IPS DF 6.9 (cell line): ENCODE measurements at places on chromosomes 7 and 10.

GRCh38 chr7:112648781-112649180, 141.4 kb downstream of the TMEM168 start:
- no peak for DNase-seq

DNA sequence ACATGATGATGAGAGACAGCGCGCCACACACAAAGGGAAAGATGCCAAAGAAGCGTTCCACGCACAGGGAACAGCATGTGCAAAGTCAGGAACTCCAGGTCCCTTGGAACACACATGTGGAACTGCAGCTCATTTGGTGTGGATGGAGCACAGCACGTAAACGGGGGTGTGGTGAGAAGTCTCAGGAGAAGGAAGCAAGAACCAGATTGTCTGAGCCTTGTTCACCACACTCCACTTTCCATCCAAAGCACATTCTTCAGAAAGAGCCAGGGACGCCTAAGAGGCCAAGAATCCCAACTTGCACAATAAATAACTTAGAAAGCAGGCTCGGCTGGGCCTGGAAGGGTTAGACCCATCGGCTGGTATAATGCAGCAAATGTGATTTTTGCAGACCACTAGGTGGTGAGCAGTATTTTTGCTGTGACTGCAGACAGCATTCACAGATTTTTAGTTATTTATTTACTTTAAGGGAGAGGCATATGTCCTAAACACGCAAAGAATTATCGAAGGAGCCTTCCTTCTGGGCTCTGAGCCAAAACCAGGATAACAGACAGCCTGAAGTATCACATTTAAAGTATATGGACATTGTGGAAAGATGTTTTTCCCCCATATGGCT, 27.9 kb upstream of the ASCC1 start:
- no peak for DNase-seq

DNA sequence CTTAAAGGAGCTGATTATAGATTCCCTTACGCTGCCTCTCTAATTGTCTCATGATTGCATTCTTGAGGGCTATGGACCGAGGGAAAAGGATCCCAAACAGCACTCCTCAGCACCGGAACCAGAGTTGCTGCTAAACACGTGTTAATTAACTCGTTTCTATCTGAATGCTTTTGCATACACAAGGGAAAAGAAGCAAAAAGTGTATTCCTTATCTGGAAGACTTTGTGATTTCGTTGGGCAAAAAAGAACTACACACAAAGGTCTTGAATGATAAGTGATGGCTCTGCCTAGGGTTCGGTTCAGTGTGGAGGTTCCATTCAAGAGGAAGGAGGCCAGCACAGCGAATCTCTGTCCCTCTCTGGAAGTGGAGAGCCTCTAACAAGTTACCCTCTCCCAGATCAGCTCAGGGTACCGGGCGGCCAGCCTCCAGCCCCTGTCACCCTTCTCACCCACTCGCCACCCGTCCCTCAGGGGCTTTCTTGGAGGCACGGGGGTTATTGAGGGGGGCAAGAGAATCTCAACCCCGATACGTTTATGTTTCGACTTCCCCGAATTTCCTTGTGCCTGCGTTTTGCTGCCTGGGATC, 515 bp upstream of the SLC4A2 start:
- DNase-seq: no peak

GRCh38 chr10:112221545-112221944, 38.0 kb upstream of the GPAM start:
- DNase-seq: no peak

- no peak for DNase-seq
Observed at GRCh38 chr7:50614721-50615518, 49.7 kb upstream of the DDC start.

- DNase-seq: peak; percentile 66
Observed at GRCh38 chr7:45921699-45922519, 837 bp upstream of the IGFBP3 start.

DNA sequence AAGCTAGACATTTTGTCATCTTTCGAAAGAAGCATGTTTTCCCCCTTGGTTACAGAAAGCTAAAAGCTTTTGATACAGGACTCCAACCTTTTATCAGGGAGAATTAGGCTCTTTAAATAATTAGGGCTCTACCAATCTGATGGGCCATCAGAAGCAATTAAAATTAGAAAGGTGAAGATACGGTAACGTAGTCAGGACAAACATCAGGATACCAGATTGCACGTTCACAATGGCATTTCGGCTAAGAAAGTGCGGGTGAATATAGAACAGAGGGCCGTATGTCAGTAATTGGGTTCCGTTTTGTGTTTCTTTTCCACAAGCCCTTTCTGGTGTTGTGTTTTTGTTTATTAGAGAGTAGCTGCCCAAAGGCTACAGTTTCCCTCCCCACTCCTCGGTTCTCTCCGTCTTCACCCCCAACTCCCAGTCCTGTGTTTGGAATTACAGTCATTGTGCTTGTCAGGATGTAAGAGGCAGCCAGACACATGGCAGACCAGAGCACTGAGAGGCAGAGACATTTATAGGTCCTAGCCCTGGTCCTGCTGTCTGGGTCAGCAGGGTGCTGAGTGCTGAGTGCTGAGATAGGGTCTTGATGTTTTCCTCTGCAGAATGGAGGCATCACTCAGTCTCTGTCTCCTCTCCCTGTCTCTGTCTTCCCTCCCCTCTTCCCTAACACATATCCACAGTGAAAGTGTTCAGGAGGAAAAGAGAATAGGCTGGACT, 5.5 kb downstream of the PFKP start:
- DNase-seq: no peak

- DNase-seq: no peak
Observed at GRCh38 chr7:102120666-102121195, 165.9 kb upstream of the SH2B2 start.

DNA sequence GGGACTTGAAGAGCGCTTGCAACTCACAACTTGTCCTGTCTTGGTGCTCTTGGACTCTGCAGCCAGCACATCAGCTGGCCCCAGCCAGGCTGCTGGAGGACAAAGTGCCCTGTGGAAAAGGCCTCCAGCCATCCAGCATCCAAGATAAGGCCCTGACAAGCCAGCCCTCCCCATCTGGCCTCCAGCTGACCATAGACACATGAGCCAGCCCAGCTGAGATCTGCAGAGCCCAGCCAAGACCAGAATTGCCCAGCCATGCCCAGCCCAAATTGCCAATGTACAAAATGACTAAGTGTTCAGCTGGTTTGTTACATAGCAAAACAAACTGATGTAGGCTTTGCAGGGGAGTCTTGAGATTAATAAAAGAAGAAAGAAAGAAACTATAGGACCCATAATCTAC, 36.0 kb upstream of the FRMD4A start:
- DNase-seq: no peak

GRCh38 chr10:13690281-13690825, 103.6 kb downstream of the PRPF18 start:
- DNase-seq: no peak

DNA sequence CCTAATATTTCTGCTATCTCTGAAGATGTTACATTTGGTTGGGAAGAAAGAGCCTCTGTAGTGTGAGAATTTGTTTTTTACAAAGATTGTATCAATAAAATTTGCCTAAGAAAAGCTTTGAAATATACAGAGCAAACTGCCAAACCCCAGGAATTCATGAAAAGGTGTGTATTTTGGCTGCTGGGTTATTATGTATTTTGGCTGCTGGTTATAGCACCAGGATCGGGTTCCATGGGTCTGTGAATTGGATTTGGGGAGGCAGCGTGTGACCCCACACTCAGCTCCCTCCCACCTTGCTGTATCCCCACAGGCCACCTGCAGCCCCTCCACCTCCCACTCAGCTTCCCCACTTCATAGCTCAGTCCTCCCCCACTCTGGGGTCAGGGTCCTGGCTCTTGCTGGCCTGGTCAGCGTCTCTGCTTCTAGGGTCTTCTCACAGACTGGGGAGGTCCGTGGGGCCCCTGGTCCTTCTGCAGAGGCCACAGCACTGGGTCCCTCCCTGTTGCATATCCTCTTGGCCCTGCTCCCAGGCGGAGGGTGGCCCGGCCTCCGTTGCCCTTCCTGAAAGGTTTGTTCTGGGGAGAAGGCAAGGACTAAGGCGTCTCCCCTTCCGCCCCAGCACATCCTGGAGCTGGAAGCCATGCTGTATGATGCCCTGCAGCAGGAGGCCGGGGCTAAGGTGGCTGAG, 24.0 kb upstream of the DPYSL4 start:
- DNase-seq: no peak

DNA sequence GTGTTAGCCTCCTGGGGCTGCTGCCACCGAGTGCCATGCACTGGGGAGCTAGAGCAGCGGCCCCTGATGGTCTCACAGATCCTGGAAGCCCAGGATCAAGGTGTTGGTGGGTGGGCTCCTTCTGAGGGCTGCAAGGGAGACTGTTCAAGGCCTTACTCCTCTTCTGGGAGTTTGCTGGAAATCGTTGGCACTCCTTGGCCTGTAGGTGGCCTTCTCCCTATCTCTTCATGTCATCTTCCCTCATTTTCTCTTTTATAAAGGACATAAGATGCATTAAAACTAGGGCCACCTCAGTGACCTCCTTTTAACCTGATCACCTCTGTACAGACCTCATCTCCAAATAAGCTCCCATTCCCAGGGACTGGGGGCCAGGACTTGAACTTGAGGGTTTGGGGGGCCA, 27.0 kb upstream of the ZNF862 start:
- DNase-seq: no peak

- no peak for DNase-seq
Observed at GRCh38 chr7:29372351-29373090, 177.9 kb downstream of the CHN2 start.

DNA sequence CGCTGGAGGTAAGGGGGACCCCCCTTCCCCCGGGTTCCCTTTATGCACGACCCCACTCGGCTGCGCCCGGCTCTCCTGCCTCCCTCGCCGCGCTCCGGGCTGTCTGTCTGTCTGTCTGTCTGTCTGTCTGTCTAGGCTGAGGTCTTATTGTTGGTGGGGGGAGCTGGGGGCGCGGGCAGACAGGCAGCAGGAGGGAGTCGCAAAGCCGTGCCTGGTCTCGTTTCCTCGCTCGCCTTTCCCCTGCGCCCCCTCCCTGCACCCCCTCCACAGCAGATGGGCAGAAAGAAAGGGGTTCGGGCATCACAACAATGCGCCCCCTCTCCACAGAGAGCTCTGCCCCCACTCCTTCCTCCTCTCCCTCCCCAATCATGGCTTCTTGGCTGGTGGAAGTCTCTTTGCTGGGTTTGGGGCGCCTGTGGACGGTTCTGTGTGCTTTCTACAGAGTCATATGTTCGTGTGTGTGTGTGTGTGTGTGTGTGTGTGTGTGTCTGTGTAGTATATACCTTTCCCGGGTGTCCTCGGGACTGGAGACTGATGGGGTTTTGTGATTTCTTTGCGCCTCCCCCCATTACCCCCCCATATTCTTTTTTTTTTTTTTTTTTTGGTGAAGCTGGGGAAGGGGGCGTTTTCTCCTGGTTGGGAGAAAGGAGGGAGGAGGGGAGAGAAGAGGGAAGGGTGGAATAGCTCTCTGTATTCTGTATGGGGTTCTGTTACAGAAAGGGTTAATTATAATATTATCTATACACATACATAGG, 1.9 kb downstream of the AUTS2 start:
- no peak for DNase-seq

GRCh38 chr10:83881661-83882060, 257.6 kb upstream of the GHITM start:
- DNase-seq: no peak

GRCh38 chr10:101358706-101359300, 4.8 kb downstream of the BTRC start:
- no peak for DNase-seq

DNA sequence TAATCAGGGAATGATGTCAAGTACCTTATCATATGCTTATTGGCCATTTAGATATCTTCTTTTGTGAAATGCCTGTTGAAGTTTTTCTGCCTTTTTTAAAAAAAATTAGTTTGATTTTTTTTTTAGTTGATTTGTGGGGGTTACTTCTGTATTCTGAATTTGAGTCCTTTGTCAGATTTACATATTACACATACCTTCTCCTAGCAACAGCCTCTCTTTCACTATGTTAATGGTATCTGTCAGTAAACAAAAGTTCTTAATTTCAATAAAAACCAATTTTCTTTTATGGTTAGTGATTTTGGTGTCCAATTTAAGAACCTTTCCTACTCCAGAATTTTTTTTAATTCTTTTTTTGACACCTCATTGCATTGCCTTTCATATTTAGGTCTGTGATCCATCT, 52.0 kb downstream of the CSGALNACT2 start:
- DNase-seq: no peak

DNA sequence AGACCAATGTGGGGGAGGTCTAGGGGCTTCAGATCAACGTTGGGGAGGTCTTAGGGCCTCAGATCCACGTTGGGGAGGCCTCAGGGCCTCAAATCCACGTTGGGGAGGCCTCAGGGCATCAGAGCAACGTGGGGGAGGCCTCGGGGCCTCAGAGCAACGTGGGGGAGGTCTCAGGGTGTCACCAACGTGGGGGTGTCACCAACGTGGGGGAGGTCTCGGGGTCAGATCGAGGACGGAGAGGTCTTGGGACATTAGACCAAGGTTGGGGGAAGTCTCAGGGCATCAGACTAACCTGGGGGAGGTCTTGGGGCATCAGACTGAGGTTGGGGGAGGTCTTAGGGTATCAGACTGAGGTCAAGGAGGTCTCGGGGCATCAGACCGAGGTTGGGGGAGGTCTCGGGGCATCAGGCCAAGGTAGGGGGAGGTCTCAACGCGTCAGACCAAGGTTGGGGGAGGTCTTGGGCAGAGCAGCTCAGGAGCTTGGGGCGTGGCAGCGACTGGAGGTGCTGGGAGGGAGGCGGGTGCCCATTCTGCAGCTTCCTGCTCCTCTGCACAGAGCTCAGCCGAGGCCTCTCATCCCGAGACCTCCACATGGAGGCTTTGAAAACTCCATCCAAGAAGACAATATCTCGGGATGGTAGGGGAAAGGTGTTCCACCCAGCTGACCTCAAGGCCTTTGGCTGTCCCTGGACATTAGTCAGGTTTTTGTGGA, 159.8 kb downstream of the WDR37 start:
- DNase-seq: no peak

DNA sequence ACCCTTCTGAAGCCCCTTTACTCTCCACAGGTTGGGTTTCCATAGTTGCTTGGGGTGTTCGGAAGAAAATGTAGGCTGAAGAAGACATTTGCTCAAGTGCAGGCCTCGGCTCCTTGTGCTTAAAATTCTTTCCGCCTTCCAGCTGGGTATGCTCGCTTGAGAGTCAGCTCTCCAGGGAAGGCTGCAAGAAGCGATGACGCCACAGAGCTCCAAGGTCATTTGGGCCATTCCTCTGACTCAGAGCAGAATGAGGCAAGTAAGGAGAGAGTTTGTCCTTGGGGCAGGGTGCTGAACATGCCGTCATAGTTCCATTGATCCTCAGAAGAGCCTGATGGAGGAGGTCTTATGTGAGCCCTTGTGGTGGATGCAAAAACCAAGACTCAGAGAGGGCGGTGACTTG, 27.4 kb upstream of the HSPA12A start:
- no peak for DNase-seq

- no peak for DNase-seq
Observed at GRCh38 chr10:124158592-124158991, 65.2 kb upstream of the CHST15 start.

DNA sequence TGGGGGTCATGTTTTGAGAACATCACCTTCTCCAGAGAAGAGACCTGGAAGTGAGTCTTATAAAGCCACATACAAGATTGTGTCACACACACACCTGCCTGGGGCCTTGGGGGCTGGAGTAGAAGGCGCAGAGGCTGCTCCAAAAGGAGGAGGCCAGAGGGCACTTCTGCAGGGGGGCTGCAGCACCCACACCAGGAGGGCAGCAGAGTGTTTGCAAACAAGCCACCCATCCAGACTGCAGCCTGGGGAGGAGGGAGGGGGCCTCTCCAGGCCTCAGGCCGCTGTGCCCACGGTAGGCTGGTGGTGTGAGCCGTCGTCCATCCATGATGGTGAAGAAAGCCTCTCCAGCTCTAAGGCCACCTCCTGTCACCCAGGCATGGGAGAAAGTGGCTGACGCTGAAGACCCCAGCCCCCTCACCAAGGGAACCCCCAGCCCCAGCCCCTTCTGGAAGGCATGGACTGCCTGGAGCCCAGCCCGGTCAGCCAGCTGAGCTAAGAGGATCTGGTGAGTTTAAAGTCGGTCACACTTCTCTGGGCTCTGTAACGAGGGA, 77.5 kb downstream of the FOXL3 start:
- DNase-seq: no peak
